ENCODE measurements at places on chromosomes 7 and 10.
A peak's percentile ranks its signal among the peaks of the same experiment; 100 is the strongest.

GRCh38 chr10:96720422-96721206 is at the start of gene PIK3AP1:
Gene PIK3AP1, minus strand, starts transcription at chr10:96720514. Its CDS starts 120 bp downstream, at chr10:96720394.
- DNase-seq, result peak; percentile 71

GRCh38 chr7:28671526-28671925 is 259.2 kb downstream of the CREB5 start:
- no peak for DNase-seq

GRCh38 chr10:127000598-127000997 is 95.4 kb downstream of the DOCK1 start:
- no peak for DNase-seq

DNA sequence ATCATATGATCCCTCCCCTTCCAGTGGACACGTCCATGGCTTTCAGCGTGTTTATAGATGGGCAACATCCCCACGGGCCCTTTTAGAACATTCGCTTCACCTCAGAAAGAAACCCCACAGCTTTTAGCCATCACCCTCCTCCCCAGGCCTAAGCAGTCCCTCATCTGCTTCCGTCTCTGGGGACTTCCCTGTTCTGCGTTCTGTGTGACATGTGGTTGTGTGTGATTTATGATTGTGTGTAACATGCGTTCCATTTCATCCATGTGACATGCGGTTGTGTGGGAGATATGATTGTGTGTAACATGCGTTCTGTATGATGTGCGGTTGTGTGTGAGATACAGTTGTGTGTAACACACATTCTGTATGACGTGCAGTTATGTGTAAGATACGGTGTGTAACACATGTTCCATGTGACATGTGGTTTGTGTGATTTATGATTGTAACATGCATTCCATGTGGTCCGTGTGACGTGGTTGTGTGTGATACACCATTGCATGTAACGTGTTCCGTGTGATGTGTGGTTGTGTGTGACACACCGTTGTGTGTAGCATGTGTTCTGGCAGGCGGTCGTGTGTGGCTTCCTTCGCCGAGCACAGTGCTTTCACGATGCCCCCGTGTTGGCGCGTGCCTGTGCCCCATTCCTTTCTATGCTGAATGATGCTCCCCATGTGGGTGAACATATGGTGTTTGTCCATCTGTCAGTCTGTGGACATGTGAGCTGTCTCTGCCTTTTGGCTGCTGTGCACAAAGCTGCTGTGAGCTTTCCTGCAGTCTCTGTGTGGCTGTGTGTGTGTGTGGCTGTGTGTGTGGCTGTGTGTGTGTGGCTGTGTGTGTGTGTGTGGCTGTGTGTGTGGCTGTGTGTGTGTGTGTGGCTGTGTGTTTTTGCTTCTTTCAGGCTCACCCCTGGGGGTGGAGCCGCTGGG is 26.2 kb downstream of the PWWP2B start:
- DNase-seq, result peak; percentile 63
